RKO (cell line): ENCODE measurements at places on chromosomes 2 and 18.

DNA sequence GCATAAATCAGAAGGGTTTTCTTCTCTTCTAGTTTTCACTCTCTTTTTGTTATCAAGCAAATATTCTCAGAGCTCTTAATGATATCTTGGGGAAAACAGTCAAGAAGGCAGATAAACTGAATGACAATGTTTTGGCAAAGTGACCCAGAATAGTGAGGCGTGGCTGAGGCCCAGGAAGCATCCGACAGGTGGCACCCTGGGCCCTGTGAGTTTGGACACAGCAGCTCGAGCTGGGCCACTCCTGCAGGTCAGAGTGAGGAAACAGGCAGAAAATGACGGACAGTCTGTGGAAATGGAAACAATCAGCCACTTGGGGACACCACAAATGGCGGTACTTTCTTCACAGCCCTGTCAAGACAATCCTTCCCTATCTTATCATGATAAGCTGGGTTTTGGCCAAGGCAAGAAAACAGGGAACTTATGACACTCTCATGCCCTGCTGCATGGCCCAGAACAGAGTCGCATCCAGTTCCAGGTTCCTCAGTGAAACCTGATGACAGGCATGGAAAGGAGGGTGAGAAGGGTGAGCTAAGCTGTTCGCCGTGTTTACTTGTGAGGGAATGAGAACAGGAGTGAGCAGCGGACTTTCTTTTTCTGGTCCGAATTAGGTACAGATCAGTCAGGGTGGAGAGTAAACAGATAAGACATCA lies 32.1 kb downstream of the MRPL44 start:
- DNase-seq, result no peak

DNA sequence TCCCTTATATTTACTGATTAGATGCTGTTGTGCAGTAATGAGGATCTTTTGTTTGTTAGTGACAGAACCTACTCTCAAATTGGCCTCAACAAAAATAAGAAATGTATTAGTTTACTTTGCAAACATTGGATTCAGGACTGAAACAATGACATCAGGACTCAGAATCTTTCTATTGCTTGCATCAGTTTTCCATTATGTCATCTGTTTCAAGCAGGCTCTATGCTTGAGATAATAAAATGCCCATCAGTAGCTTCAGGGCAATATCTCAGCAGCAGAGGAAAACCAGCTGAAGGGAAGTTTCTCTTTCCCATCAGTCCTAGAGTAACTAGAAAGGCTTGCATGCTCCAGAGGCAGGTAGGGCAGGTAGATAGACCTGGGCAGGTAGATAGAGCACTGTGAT lies 375.5 kb upstream of the SLC8A1 start:
- no peak for DNase-seq

DNA sequence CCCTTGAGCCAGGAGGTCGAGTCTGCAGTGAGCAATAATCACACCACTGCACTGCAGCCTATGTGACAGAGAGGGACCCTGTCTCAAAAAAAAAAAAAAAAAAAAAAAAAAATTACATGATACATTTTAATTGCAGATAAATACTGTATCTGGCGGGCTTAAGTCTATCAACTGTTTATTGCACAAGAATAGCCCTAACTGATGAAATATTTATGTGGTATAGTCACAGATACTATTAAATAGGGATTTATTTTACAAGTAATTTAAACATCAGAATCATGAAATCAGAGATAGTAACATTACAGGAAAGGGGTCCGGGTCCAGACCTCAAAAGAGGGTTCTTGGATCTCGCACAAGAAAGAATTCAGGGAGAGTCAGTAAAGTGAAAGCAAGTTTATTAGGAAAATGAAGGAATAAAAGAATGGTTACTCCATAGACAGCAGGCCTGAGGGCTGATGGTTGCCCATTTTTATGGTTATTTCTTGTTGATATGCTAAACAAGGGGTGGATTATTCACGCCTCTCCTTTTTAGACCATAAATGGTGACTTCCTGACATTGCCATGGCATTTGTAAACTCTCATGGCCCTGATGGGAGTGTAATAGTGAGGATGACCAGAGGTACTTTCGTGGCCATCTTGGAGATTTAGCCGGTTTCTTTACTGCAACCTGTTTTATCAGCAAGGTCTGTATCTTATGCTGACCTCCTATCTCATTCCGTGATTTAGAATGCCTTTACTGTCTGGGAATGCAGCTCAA lies 166.6 kb downstream of the PMAIP1 start:
- no peak for DNase-seq

DNA sequence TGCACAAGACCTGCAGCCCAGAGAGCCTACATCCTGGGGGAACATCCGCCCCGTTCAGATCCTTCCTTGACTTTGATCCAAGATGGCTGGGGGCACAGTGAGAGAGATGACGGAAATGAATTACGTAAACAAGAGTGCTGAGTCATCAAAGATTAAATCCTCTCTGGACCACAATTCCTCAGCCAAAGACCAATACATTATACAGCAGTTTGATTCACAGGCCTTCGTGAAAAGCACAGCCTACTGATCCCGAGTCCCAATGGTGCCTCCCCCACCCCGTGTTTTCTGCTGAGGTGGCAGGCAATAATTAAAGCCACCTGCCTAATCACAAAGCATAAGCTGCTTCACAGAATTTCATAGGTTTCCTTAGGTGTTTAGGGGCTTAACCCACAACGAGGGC lies 43.0 kb downstream of the MYO5B start:
- DNase-seq, result no peak

DNA sequence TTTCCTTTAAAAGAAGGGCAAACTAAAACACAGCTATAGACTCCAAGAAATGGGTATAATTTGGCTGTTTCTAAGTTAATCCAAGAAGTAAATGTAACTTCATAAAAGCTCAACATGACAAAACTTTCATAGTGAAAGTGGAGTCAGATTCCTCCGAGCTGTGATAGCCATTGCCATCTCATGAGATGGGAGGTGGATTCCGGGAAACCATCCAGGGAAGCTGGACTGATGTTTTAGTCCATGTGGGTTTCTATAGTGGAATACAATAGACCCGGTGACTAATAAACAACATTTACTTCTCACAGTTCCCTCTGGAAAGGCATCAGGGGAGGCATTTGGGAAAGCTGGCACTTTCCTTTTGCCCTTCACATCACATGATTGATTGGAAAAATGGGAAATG lies 10.0 kb upstream of the LAPTM4A start:
- no peak for DNase-seq

GRCh38 chr18:58013241-58014211 lies 30.5 kb upstream of the NEDD4L start:
- no peak for DNase-seq

DNA sequence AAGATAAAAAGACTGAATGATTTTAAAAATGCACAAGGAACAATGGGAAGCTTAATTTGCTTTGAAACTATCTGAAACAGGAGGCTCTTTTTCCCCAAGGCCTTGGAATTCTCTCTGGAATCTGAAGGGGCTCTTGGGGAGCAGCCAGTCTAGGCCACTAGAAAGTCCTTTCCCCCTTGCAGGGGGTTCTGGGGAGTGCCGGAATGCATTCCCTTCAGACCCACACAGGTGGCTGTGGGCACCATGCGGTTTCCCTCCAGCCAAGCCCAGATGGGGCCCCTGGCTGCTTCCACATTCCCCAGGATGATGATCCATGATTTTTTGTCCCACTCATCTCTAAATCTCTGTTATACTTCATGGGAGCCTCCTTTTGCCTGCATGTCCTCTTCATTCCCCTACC lies 10.7 kb downstream of the GPR45 start:
- no peak for DNase-seq

DNA sequence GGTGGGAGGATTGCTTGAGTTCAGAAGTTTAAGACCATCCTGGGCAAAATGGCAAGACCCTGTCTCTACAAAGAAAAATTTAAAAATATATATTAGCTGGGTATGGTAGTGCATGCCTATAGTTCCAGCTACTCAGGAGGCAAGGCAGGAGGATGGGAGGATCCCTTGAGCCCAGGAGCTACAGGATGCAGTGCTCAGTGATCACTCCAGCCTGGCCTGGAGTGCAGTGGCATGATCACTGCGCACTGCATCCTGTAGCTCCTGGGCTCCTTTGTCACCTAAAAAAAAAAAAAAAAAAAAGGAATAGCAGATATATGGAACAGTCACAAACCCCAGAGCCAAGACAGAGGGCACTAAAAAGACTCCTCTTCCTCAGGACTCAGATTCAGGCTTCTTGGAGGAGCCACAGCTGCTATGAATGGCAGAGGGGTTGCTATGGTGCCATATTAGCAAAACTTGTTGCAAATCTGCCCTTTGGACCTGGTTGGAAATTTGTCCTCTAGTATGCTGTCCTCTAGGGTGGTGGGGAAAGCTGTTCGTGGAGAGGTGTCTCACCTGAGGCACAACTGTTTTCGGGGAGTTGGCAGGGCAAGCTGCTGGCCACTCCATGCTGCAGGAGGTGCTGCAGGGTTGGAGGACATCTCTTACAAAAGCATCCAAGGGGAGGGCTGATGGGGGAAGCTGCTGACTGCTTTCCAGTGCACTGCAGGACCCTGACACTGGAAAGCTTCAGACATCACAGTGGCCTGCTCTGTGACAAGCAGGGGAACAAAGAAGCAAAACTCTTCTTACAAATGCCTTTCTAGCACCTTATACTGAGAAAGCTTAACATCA lies 22.7 kb downstream of the CYP20A1 start:
- no peak for DNase-seq

- DNase-seq, result no peak
Measured at GRCh38 chr2:131054488-131054887, 38.8 kb downstream of the FAM168B start.

DNA sequence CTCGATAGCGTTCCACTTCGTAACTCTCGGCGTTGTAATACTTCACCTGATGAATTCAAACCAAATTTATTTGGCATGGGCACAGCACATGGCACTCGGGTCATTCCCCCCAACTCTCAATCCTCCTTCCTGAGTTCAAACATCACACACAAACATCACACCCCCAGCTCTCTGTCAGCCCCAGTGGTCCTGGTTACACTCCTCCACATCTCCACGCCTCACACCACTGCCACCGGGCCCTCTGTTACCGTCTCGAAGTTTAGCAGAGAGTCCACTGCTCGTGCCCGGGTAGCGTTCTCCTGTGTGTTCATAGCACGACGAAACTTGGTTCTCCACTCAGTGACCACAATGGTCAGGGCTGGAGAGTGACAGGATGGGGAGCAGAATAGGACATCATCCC lies 4.6 kb downstream of the ABCB6 start:
- no peak for DNase-seq

DNA sequence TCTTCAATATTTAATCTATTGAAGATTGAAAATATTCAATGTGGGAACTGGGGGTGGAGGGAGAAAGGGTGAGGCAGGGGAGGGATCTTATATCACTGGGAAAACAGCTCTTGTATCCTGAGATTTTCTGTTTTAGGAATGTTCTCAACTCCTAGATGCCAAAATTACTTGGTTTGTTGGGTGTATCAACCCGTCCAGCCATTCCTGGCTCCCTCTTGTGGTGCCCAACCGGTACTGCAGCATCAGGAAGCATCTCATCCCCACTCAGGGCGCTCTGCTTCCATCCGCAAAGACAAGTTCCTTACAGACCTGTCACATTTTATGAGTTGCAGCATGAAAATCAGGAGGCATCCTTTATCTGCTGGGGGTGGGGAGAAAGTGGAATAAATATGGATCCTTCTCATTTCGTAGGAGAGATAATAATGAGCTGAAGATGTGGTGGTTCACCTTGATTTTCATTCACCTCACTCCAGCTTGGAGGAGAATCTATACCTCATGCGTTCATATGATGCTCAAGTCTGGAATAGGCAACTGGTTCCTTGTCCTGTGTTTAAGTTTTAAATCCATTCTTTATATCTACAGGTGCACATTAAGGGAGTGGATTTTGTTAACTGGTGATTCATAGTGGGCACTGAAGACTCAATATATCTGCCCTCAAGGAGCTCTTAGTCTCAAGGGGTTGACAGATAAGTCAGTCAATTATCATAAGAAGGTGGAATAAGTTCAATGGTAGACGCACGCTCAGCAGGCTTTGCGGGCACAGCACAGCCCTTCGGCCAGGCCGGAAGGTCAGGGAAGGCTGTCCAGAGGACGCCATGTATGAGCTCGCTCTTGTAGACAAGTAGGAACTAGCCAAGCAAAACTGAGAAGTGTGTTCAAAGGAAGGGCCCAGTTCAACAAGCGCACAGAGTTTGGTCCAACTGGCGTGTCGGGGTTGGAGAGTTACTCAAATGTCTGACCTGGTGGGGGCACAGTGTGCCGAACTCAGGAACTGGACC lies 127.3 kb downstream of the RNF144A start:
- peak; percentile 52 for DNase-seq

- peak; percentile 54 for DNase-seq
Measured at GRCh38 chr2:208006833-208007232, 18.5 kb downstream of the PLEKHM3 start.

- no peak for DNase-seq
Measured at GRCh38 chr2:71453404-71454220, at the start of gene DYSF. Gene DYSF, plus strand, starts transcription at chr2:71453561.

GRCh38 chr2:238237431-238238135 lies 2.3 kb downstream of the HES6 start:
- no peak for DNase-seq
